Left ventricle myocardium inferior (tissue), 1 donor: ENCODE measurements at places on chromosomes 6 and 20.
A peak's percentile ranks its signal among the peaks of the same experiment; 100 is the strongest.

- no peak for DNase-seq
Measured at GRCh38 chr6:90144928-90145555, 151.6 kb downstream of the BACH2 start.

DNA sequence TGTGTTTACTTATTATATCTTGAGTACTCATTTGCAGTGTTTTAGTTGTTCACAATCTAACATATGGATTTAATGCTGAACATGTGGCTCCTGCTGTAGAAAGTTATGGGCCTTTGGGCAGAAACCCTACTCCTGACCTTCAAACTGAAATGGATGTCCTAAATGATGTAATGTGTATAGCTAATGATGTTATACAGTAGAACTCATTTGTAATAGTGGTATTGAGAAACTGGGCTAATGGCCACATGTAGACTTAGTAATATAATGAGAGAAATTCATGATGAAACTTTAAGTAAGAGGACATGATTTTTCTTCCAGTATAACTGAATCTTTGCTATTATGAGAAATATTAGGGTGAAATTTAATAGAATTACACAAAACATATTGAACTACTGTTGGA, 121.3 kb upstream of the PTPRK start:
- DNase-seq = no peak

GRCh38 chr20:59804347-59804746, 129.1 kb downstream of the SYCP2 start:
- DNase-seq = no peak

GRCh38 chr6:105174512-105174911, 5.3 kb downstream of the POPDC3 start:
- DNase-seq = no peak

GRCh38 chr20:1535420-1536175, 21.9 kb downstream of the SIRPD start:
- DNase-seq = peak; percentile 14
